NCI-H2029 treated with DMSO at 0.1 percent for 48 hours (cell line): ENCODE measurements at places on chromosomes 1 and 21.

- DNase-seq, result peak; percentile 45
Measured at GRCh38 chr21:37266515-37267221, 466 bp downstream of the VPS26C start.

DNA sequence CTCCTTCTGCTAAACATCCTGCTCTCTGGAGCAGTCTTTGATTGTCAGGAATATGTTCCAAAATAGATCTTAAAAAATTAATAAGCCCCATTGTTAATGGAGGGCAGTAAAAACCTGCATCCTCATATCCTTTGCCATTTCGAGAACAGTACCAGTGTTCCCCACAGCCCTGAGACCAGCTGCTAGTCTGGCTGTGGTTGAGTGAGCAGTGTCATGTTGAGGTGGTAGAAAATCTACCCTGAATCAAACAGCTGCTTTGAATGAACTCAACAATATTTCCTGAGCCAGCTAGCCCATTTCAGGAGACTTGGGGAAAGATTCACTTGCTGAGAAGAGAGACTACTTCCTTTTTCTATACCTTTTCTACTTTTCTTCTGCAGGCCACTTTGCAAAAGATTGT is 24.4 kb downstream of the FABP3 start:
- DNase-seq, result no peak

DNA sequence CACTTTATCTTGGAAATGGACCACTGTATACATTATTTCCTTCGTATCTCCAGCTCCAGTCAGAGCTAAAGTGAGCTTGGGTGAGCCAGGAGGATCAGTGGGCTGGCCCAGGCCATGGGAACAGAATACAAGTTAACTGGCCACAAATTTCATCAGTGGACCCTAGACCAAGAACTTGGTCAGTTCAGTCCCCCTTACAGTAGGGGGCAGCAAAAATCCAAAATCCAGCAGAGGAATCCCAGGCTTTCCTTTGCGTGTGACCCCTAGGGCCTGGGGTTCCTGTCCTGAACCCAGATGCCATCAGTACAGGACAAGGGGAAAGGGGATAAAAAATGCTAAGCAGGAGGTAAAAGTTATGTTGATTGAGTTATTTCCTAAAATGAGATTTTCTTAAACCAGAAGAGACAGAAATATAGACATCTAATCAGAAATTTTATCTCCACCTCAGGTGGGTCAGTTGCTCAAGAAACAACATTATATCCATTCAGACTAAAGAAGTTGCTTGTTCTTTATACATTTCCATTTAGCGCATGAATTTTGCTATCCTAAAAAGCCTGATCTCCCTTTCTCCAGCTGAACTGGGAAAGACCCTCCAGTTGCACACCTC is 24.1 kb upstream of the LCE5A start:
- no peak for DNase-seq

DNA sequence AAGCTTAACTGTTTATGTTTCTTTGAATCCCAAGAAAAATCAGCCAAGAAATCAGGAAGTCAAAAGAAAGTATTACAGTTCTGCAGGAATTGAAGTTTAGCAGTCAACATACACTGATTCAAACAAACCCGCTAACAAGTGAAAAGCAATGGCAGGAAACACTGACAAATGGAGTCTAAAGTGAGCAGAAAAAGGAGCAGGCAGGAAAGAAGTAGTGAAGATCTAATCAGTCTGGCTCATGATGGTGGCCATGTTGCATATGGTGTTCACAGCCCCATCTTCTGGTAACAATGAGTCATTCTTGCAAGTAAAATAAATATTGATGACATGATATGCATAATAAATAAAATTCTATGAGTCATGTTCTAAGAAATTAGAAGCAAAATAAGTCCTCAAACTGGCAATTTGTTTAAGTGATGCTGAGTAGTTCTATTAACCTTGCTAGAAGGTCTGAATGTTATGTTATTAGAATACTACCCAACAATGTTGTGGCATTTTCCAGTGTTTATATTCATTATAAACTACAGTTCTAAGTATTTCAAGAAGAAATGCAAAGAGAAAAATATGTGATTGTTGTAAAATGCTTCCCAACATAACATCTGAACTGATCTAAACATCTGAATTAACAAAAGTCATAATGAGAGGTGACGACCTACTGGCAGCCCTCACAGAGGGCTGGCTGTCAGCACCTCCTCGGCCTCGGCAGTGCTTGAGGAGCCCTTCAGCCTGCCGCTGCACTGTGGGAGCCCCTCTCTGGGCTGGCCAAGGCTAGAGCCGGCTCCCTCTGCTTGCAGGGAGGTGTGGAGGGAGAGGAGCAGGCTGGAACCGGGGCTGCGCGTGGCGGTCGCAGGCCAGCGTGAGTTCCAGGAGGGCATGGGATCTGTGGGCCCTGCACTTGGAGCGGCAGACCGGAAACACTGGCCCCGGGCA is 5.7 kb upstream of the ACBD6 start:
- DNase-seq, result no peak

GRCh38 chr1:204574865-204575163 is 58.6 kb downstream of the MDM4 start:
- DNase-seq, result no peak

- no peak for DNase-seq
Measured at GRCh38 chr1:79929356-79929755, 922.8 kb upstream of the ADGRL4 start.

- DNase-seq, result no peak
Measured at GRCh38 chr1:30809514-30810263, 52.1 kb upstream of the LAPTM5 start.

GRCh38 chr1:162169031-162169790 is 99.7 kb downstream of the NOS1AP start:
- no peak for DNase-seq

- no peak for DNase-seq
Measured at GRCh38 chr1:108551137-108551862, 8.6 kb upstream of the EEIG2 start.

DNA sequence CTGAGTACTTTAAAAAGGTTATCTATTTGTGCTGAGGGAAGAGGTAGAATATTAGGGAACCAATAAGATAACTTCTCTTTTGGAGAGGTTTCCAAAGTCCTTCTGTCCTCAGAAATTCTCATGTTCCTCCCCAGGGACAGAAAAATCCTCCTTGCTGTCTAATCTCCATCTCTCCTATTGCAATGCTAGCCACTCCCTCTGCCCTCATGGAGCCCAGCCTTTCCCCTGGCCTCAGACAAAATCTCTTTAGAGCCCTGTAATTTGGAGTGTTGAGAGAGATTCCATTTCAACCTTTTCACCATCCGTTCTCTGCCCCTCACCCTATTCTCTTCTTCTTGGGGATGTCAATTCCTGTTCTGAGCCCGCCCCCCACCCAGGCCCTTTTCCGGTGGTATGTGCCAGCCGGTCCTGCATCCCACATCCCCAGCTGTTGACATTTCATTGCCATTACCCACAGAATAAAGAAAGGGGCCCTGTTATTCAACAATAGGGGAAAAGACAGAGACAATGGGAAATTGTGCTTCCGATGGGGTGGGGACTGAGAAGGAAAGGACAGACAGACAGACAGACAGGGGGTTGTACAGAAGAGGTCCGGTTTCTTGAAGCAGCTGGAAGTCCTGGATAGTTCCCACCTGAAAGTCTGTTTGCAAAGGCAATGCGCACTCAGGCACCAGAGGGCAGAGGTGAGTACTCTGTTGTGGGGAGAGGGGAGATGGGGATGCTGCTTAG is at the start of gene HAPLN2:
Gene HAPLN2 (plus strand): TSS at position 563 of the 729 bp plus-strand sequence. CDS start 4,076 bp downstream, outside the sequence.
- no peak for DNase-seq

DNA sequence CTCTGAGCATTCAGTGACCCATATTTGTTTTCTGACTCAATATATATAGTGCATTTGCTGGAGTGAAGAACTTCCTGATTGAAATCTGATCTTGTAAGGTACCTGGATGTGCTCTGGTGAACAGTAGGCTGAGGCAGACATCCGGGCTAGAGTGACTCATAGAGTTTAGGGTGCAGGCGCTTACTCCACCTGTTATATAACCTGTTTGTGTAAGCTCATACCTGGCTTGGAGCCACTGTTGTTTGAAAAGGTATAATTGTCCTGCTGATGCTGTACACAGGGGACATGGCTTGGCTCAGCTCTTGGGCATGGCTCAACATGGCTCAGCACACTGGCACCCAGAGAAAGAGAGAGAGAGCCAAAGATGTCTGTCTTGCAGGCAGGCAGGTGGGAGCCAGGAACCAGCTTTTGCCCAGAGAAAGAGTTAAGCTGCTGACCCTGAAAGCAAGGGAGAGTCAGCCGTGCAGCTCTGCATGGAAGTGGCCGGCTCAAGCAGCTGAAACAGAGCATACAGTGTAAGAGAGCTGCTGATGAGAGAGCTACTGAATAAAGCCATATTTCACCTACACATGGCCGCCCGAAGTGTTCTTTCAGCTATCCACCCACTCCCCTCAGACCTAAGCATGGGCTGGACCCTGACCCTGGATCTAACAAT is 43.2 kb downstream of the GJA5 start:
- DNase-seq, result peak; percentile 93

DNA sequence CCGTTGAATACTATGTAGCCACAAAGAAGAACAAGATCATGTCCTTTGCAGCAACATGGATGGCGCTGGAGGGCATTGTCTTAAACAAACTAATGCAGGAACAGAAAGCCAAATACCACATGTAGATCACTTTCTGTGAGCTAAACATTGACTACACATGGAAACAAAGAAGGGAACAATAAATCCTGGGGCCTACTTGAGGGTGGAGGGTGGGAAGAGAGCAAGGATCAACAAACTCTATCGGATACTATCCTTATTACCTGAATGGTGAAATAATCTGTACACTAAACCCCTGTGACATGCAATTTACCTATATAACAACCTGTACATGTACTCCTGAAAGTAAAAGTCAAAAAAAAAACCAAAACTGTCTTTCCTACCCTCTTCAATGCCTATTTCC is 40.8 kb upstream of the CD55 start:
- DNase-seq, result no peak

- no peak for DNase-seq
Measured at GRCh38 chr1:87615901-87616300, 287.2 kb downstream of the LMO4 start.

DNA sequence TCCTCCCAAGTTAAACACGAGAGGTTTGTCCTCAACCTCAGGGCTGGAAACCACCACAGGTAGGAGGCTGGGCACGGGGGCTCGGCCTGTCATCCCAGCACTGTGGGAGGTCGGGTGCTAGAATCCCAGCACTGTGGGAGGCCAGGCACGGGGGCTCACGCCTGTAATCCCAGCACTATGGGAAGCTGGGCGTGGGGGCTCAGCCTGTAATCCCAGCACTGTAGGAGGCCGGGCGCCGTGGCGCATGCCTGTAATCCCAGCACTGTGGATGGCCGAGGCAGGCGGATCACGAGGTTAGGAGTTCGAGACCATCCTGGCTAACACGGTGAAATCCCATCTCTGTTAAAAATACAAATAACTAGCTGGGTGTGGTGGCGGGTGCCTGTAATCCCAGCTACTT is 6.7 kb upstream of the CDK11A start:
- DNase-seq, result no peak

GRCh38 chr1:224304767-224305166 is 25.2 kb downstream of the NVL start:
- DNase-seq, result no peak

DNA sequence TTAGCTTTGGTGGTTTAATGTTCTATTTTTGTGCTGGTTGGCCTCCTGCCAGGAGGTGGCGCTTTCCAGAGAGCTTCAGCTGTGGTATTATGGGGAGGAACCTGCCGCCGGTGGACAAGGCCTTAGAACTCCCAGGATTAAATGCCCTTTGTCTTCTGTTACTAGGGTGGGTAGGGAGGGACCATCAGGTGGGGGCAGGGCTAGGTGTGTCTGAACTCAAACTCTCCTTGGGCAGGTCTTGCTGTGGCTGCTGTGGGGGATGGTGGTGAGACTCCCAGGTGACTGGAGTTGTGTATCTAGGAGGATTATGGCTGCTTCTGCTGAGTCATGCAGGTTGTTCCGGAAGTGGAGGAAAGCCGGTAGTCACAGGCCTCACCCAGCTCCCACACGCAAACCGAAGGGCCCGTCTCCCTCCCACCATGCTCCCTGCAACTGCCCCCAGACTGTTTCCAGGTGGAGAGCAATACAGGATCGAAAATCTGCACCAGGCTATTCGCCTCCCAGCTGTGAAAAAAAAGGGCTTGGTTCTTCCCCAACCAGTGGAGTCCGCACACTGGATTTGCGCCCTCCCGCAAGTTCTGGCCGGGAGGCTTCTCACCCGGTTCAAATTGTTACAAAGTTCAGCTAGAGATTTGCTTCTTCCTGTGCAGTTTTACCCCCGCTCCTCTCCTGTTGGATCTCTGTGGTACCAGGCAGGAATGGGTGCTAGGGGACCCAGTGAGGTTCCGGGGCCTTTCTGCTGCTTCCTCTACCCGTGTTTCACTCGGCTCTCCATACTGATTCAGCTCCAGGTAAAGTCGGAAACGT is 220.5 kb downstream of the CENPF start:
- DNase-seq, result no peak

DNA sequence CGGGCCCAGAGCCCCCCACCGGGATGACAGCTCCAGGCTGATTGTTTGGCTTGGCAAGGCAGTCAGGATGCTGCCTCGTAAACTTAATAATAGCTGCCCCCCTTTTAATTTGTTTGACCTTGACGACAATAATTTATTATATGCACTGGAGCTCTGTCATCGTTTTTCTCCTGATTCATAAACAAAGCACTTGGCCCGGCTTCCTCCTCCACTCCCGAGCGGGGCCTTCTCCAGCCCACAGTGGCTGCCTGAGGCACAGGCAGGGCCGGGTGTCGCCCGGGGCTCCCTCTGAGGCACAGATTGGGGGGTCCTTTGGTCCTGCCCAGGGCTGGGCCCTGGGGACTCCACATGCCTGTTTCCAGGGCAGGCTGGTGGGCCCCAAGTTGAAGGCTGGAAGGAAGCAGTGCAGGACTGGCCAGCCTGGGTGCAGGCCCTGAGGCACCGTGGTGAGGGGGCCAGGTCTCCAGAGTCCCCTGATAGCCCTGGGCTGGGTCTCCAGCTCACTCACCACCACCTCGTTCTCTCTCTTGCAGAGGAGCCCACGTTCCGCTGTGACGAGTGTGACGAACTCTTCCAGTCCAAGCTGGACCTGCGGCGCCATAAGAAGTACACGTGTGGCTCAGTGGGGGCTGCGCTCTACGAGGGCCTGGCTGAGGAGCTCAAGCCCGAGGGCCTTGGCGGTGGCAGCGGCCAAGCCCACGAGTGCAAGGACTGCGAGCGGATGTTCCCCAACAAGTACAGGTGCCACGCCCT is 52.0 kb upstream of the ARHGEF16 start:
- DNase-seq, result no peak

GRCh38 chr21:45873418-45873817 is 108.2 kb upstream of the COL6A1 start:
- no peak for DNase-seq

DNA sequence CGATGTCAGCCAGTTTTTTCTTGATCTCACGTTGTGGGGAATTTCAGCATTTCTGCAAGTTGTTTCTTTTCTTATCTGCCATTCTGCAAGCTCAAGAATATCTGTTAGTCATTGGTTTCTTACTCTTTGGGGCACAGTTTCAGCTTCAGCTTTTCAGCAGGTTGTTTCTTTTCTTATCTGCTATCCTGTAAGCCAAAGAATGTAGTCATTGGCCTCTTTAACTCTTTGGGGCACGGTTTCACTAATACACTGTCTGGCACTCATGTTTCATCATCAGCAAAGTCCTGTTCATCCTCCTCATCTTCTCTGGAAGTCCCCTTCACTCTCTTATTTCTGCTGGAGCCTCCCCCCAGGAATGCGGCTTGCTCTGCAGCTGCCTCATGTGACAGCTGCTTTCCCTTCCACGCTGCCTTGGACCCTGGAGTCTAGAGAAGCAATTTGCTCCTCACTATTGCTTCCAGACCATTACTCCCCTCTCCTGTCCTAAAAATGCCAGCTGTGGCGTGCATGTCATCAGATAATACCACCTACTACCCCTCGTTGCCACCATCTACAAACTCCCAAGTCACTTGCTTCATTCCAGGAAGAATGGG is 67.0 kb upstream of the CACNA1E start:
- DNase-seq, result no peak

GRCh38 chr1:36352910-36353878 is 29.7 kb upstream of the EVA1B start:
- no peak for DNase-seq
